ENCODE measurements at places on chromosomes 12 and 14. TPM values are rescaled to one million over a fixed set of nuclear protein-coding genes. Genes with fewer than 3 reads are reported as not detected.

- peak; percentile 92 for DNase-seq
These were observed 102.7 kb downstream of the TMEM30B start for GRCh38 chr14:61178226-61179060.

- DNase-seq: peak; percentile 34
These were observed 319.2 kb upstream of the DDHD1 start for GRCh38 chr14:53472306-53472705.

GRCh38 chr14:93464271-93464670, 33.5 kb downstream of the UNC79 start:
- DNase-seq: no peak

GRCh38 chr14:74593241-74593953, 18.6 kb downstream of the LTBP2 start:
- no peak for DNase-seq

DNA sequence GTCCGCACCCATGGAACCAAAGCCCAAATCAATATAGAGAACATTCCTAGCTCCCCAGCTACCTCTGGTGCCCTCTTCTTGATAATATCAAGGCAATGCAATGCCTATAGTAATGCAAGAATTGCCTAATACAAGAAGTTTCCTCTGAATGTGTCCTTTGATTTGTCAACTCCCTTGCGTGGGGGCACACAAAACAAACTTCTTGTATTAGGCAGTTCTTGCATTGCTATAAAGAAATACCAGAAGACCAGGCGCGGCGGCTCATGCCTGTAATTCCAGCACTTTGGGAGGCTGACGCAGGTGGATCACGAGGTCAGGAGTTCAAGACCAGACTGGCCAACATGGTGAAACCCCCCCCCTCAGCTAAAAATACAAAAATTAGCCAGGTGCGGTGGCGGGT, 10.4 kb upstream of the ITPK1 start:
- no peak for DNase-seq

- no peak for DNase-seq
These were observed 4.6 kb downstream of the BTG1 start for GRCh38 chr12:92140896-92141536.

- no peak for DNase-seq
These were observed 5.1 kb downstream of the PSMB11 start for GRCh38 chr14:23047034-23047634.

GRCh38 chr12:29320295-29321085, 60.5 kb downstream of the ERGIC2 start:
- DNase-seq: peak; percentile 89

GRCh38 chr14:60188115-60188514, 22.9 kb upstream of the DHRS7 start:
- DNase-seq: no peak

DNA sequence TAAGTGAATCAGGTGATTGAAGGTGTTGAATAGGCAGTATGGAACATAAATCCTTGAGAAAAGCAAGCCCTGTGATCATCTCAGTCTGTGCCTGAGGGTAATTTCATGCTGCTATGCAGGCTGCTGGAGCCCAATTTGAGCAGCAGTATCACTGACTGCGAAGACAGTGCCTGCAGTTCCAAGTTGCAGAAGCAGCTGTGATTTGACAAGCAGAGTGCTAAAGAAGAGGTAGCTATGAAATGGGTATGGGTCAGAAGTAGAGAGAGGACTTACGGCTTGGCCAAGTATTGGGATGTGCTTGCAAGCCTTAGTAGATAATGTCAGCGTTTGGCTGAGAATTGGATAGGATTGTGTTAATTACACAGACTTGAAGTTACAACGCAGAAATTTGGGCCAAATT, 22.5 kb downstream of the PIK3C2G start:
- DNase-seq: no peak

GRCh38 chr12:32583534-32583933, 95.6 kb upstream of the DNM1L start:
- DNase-seq: peak; percentile 68

COPZ1 gene
- total RNA-seq: 204 TPM

CD69 gene
- total RNA-seq: not detected

TXNRD1 gene
- total RNA-seq: 477 TPM

DBX2 gene
- not detected for total RNA-seq
